ENCODE measurements at places on chromosomes 1 and 21.

DNA sequence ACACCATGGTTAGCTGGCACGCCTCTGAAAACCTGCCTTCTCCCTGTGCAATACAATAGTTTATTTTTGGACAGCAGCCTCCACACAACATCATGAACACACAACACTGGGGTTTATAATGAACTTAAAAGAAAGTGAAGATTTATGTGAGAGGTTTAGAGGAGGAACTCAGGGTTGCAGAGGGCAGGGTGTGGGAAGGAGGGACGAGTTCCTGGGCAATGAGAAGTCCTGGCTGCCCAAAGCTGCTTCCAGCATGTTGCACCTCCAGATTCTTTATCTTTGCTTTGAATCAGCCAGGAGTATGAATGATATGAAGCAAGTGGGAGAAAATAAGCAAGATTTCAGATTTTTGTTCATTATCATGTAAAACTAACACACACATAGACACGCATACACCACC is 11.3 kb upstream of the LRRC8D start:
- no peak for DNase-seq

DNA sequence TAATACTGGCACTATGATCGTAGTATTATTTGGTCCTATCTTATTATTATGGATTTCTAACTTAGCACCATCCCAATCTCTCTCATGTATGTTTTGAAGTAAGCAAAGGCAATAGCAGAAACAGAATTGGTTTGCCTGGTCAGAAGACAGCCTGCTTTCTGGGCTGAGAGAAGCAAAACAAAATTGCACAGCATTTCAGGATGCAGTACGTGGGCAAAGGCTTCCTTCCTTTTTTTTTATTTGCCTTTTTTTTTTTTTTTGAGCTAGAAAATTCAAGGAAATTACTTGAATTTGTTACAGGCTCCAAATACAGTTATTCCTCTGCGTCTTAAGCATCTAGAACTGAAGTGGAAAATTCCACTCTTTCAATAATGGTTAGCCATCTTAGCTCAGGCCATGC is 8.8 kb downstream of the CDA start:
- DNase-seq: no peak

DNA sequence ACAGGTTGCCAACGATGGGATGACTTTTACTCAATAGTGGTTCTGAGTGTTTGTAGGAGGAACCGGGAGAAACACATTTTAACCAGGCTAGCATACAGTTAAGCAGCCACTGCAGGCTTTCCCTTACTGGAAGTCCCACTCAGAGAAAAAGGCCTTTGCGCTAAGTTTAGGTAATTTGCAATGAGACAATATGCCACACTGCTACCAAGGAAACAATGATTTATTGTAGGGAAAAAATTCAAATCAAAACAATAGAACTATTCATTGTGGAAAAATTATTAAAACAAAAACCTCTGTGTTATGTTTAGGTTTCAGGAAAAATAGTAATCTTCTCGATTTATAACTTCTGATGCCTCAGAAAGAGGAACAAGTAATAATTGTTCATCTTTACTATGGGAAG is 51.4 kb upstream of the CR2 start:
- no peak for DNase-seq

DNA sequence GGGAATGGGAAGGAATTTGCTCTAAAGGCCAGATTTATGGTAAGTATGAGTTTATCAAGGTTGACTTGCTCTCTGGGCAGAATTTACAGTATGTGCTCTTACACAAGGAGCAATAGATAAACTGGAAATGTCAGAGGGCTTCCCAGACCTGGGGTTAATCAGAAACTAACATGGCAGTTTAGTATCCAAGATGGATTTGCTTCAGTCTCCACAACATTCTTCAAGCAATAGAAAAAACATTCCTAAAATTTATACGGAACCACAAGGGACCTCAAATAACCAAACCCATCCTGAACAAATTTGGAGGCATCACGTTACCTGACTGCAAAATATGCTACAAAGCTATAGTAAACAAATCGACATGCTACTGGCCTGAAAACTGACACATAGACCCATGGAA is 606.7 kb upstream of the CHRM3 start:
- no peak for DNase-seq

- no peak for DNase-seq
These were observed 393.5 kb upstream of the ADGRL2 start for GRCh38 chr1:81407000-81407821.

- DNase-seq: no peak
These were observed 1099.9 kb downstream of the PLA2G4A start for GRCh38 chr1:187928696-187929095.

DNA sequence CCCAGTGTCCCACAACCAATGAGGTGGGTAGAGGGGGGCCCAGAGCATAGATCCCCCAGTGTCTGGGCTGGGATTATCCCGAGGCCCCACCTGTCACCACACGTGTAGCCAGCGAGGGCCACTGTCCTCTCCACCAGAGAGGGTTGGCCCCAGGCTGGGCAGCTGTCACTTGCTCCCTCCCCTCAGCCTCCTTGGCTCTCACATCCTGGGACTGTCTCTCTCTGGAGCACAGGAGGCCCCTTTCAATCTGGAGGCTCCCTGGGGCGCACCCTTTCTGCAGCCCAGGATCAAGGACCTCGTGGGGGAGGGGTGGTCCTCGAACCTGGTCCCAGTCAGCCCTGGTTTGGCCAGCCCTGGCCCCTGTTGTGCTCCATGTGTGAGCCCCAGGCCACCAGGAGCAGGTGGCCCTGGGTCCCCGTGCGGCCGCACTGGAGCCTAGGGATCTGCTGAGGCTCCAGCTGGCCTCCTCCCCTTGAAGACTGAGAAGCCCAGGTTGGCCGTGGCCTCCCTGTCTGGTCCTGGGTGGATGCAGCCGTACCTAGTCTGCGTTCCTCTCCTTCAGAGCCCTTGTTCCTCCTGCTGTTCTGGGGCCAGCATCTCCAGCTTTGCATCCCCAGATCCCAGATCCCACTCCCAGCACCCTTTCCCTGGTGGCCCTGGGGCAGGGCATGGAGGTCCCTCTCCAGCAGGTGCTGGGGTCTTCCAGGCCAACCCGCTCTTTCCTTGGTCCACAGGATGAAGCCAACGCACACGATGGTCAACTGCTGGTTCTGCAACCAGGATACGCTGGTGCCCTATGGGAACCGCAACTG is 6.7 kb downstream of the TMEM201 start:
- DNase-seq: no peak

GRCh38 chr1:41435570-41436178 is 48.8 kb downstream of the EDN2 start:
- peak; percentile 45 for DNase-seq

DNA sequence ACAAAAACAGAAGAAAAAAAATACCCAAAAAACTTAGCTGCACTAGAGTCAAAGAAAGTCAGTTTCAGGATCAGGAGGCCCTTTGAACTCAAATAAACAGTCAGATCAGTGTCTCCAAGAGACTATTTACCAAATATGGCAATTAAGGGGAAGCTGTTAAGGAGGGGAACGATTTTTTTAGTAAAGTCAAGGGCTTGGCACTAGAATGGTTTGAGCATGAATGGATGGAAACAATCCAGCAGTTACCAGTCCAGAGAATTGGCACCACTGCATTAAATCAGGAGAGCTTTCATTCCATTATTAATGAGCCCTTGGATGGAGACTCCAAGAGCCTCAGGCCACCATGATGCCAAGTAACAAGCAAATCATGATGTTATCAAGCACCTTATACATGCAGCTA is 7.2 kb downstream of the TRAPPC3 start:
- DNase-seq: no peak

DNA sequence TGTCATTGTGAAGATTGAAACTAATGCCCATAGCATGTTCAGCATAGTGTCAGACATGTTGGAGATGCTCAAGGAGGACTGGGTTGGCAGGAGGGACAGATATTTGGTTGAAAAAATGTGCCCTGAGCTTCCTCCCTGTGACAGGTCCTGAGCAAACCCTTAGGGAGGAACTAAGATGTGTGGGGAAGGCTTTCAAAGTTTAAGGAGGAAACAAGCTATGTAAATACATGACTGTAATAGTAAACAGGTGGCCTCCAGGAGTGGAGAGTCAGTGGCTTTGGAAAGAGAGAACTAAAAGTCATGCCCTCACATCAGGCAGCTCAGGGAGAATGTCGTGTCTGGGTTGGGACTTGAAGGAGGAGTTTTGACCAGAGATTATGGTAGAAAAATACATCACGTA is 9.7 kb upstream of the KIRREL1 start:
- no peak for DNase-seq

- DNase-seq: no peak
These were observed 384.7 kb downstream of the LRRIQ3 start for GRCh38 chr1:73813236-73813635.

DNA sequence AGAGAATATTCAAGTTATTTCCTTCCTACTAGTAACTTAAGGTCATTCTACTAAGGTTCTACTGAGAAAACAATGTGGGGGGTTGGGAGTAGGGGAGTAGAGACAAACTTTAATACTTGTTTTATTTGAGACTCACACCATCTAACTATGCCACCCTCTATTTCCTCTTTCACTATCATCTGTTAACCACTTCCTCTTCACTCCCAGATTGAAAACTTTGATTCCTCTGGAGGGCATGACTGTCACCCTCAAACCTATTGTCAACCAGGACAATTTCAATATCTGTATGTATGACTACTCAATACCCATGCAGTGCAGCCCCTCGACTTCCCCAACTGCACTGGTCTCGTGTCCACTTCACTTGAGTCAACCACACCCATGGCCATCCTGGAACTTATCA is 165.6 kb upstream of the POGK start:
- no peak for DNase-seq

DNA sequence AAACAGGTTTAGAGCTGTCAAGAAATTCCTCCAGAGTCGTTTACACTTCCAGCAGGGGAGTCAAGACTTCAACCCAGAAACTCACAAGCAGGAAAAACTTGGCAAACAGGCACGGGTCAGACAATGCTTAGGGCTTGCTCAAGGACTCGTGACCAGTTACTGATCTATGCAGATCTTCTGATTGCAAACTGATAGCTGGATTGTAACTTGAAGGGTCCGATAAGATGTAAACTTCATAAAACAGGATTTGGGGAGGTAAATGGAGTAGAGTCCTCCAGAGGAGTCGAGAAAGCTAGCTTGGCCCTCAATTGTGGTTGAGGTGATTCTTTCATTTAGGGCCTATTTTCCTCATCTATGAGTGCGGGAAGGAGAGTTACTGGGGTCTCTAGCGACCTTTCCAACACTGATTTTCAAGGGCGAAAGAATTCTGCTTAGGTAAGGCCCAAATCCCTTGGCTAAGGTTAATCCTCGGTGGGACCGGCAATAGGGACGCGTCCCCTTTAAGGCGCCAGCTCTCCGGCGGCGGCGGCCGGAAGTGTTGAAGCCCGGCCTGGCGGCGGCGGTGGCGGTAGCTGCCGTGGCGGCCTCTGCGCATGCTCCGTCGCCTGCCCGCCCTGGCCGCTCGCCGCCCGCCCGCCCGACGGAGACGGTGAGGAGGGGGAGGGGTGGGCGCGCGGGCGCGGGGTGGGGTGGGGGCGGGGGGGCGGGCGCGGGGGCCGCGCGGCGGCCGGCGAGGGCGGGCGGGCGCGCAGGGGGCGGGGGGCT is at the start of gene GMEB1:
Gene GMEB1, plus strand, starts transcription at position 594 of the 765 bp plus-strand sequence. CDS start 14,829 bp downstream, outside the sequence.
- DNase-seq: peak; percentile 83

DNA sequence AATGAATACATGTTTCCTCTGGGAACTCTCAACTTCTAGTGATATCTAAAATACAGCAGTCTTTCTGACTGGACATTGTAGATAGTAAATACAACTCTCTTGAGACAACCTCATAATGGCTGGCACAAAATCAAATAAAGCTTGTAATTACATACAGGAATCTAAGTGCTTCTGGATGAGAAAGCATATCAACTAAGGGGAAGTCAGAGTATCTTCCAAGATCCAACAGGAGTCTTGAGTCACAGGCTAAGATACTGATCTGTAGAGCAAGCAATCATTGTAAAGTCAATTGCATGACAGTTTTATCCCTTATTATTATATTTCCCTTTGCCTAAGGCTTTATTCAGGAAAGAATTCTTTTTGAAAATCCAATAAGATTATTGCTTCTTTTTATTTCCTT is 249.9 kb downstream of the LRRIQ3 start:
- DNase-seq: no peak

DNA sequence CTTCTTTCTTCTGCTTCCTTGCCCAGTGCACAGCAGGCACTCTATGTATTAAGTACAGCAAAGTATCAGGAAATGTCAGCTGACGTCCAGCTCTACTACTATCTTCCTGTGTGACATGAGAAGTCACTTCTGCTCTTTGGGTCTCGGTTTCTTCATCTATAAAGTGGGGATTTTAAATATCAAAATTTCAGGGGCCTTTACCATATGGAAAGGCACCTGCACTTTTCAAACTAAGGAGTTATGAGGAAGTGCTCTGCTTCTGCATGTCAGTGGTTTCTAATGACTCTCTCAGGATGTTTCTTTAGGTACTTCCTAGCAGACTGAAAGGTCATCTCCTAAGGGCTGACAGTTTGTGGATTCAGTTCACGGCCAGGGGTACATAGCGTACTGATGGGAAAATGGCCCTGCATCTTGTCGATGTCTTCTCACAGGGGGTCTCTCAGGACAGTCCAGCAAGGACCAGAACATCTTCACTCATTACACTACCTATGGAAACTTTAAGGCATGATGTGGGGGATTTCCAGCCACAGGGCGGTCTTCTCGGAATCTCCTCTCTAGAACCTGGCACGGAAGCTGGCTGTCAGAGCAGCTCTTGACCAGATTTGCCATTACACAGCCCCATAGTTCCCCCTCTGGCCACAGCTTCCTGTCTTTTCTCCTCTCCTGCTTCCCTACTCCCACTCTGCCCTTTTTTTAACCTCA is 42.0 kb upstream of the MTF1 start:
- DNase-seq: no peak

DNA sequence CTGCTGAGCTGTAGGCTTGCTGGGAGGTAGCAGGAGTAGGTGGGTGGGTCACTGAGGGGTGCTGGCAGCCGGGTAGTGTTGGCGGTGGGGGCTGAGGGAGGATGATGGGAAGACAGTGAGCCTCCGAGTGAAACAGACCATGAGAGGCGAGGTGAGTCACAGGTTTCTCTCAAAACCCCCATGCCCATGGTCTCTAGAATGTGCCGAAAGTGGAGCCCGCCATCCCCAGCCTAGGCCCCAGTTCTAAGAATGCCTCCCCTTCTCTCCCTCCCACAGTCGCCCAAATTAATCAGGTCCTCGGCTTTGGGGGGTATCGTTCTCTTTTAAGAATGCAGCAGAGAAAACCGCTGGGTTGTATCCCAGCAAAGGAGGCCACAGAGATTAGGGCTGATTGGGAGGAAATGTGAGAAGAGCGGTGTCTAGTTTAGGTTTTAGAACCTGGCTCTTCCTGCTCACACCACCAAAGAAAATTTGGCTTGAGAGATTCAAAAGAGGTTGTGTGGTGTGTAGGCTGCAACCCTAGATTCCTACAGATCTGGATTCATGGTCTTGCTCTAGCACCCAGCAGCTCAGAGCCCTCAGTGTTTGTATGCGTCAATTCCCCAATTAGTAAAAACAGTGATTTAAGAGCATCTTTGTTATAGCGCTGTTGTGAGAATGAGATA is 27.7 kb upstream of the IL19 start:
- no peak for DNase-seq

DNA sequence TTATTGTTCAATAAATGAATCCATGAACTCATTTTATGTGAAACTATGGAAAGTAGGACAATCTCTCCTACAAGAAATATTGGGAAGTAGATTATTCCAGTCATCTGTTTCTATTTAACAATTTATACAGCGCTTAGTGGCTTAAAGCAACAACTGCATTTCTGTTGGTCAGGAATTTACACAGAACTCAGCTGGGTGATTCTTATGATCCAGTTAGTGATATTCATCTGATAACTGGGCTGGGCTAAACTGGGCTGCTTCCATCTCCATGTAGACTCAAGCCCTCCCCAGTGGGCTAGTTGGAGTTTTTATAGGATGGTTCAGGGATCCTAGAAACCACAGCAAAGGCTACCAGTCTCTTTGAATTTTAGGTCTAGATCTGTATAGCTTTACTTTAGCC is 497.9 kb upstream of the NEGR1 start:
- DNase-seq: no peak

GRCh38 chr1:67159233-67159632 is 7.0 kb upstream of the IL23R start:
- DNase-seq: no peak

Data from BE2C (cell line).